ENCODE measurements at places on chromosomes 1 and 21.

DNA sequence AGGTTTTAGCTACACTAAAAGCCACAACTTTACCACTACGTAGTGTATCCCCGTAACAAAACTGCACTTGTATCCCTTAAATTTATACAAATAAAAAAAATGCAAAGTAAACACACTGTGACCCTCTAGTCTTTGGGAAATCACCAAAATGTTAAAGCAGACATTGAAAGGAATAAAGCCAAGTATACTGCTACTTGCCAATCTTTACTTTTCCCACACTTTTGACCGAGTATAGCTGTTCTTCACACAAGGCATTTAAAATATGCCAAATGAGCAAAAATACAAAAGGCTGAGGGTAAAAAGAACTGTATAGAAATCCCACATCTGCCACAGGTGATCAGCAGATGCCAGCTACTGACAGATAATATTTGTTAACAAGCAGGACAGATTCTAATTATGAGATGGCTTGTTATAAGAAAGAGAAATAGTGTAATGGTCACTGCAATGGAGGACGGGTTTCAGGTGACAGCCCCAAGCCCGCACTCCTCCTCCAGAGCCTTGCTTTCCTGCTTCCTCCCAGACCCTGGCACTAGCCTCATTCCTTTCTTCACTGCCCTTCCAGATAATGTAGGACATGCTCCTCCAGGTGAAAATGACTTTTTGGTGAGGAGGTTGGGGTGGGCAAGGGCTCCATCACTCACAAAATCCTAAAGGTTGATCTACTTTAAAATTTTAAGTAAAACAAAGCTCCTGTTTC lies 18.1 kb downstream of the KCNT2 start:
- no peak for DNase-seq

DNA sequence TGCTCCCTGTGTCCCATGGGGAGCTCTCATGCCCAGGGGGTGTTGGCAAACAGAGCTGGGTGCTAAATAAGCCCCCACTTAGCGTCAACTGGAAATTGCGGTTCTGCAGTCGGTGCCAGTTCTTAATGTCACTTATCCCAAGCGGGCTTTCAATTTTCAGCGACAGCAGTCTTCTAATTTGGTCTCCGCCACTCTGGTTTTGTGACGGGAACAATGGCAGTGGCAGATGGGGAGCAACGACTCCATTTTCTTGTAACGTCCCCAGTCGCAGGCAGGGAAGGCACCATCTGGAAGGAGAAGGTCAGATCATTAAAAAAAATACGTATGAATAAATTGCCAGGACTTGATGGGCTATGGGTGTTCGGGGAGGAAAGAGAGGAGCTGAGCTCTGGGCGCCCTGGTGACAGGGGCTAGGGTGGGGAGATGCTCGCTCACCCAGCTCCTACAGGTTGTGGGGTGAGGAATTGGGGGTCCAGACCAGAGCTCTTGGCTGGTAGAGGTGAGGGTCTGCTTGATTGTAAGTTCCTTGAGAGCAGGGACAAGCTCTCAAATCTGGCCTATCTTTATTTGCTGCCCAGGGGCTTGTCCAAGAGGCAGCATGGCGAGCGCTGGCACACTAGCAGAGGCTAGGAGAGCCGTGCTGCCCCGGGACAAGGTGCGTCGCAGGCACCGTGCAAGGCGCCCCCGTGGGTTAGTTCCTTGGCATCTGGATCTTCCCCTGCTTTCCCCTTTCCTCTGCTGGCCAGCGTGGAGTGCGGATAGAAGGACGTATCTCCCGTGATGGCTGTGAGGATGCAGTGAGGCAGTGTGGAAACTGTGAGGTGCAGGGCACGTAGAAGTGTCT lies 105.8 kb downstream of the ARHGEF10L start:
- DNase-seq: no peak

DNA sequence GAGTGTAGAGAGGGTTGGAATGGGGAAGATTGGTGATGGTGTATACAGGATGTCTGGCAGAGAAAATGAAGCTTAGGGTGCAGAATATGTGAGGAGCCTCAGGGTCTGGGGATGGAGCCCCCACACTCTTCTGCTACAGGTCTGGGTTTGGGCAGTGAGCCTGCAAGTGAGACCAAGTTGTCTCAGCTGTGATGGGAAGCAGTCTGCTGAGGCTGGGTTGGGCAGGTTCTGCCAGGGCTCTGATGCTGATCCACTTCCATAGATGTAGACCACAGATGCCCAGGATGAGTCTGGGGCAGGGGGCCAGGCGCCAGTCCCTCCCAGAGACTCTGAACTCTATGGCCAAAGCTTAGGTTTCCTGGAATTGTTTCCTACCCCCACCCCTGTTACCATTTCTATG lies 516.9 kb downstream of the PTPRU start:
- DNase-seq: peak; percentile 4

GRCh38 chr1:206011057-206011456 lies 7.9 kb upstream of the RAB7B start:
- no peak for DNase-seq

DNA sequence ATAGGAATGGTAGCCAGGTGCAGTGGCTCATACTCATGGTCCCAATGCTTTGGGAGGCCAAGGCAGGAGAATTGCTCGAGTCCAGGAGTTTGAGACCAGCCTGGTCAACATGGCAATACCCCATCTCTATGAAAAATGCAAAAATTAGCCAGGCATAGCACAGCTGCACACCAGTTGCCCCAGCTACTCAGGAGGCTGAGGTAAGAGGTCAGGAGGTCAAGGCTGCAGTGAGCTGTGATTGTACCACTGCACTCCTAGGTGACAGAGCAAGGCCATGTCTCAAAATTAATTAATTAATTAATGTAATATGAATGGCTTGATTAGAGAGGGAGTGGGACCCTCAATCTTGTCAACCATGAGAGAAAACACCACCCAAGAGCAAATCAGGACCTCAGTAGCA lies 198.7 kb upstream of the DUSP10 start:
- no peak for DNase-seq

GRCh38 chr1:177164380-177165068 lies at the start of gene ASTN1:
ASTN1 (minus strand) TSS chr1:177164712; CDS start chr1:177164676, 36 bp downstream.
- DNase-seq: peak; percentile 61

DNA sequence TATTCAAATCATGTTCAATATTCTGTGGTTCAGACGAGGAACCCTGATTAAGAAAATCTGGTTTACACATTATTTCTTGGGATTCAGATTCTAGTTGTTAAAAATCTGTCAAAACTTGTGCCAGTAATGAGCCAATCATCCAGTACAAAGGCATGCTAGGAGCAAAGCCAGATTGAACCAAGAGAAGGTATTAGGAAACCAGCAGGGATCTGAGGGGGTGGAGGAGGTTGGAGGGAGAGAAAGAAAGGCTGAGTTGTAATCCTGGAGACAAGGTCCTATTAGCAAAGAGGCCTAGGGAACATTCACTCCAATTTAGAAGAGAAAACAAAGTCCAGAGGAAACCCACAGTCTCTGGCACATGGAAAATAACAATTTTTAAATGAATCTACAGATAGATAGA lies 352.9 kb downstream of the LTN1 start:
- DNase-seq: no peak

DNA sequence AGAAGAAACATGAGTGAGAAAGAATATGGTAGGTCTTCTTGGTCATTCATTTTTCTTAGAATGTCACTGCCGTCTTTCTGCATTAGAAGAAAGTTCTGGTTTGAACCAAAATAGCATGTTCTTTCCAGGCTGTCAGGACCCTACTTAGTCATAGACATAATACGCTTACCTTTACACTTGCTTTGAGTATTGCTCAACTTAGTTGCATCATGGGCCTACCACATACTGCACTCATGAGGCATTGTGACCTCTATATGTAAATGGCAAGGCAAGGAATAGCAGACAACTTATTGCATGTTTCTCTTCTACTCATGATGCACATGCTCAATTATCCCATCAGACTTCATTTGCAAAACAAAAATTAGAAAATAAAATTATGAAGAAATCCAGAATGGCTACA lies 415.0 kb downstream of the HLX start:
- no peak for DNase-seq

DNA sequence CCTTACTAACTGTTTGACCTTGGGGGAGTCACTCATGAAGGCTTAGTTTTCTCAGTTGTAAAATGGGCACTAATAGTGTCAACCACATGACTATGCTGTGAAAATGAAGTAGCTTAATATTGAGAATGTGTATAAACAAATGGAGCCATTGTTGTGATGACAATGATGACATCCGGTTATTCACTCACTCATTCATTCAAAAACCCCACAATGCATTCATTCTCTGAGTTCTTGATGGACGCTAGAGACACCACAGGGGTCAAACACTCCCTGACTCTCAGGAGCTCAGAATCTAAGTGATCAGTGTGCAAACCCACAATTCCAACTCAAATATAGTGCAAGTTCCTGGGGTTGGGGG lies 138.9 kb downstream of the FOXD2 start:
- no peak for DNase-seq

DNA sequence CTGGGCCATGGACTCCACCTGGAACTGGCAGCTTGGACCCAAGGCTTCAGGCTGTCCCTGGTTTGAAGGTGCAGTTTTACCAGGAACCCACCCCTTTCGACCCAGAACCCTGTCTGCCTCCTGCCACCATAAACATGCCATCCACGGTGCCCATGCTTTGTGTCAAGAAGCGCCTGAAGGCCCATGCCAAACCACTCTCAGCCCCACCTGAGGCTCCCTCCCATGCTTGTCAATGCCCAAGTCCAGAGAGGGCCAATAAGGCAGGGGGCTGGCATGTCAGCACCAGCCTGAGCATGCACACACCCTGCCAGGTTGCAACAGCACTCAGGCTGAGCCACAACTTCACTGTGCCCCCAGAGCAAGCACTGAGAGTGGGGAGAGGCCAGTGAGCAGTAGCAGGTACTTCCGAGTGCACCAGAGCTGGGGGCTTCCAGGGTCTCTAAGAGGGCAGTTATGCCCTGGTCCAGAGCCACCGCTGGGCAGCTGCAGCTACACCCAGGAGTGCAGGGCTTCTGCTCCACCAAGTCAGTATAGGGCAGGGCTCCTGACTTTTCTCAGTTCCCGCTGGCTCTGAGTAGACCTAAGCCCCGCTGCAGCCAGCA lies 1256.0 kb downstream of the AMY1C start:
- no peak for DNase-seq

DNA sequence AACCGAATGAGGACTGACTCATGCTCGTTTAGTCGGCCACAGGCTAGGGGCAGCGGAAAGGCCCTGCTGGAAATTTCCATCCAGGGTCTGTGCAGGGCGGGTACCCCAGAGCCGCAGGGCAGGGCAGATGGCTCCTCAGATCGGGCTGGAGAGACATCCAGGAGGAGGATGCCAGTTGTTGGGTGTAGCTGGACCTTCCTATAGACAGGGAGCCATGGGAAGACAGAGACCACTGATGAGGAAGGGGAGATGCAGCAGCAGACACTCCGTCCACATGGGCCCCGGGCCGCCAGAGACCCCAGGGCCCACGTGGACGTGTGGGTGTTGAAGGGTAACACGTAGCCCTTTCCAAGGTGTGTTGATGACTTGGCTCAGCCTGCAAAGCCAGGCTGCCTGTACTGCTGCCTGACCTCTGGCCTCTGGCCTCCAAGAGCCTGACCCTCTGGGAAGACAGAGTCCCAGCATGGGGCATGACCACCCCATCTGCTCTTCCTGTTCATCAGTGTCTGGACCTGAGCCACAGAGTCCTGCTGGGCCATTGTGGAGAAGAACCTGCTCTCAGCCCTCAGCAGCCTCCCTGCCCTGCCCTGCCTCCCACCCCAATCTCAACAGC lies 4.8 kb downstream of the GNG4 start:
- no peak for DNase-seq

GRCh38 chr1:65538664-65539063 lies 118.2 kb downstream of the LEPR start:
- DNase-seq: no peak

DNA sequence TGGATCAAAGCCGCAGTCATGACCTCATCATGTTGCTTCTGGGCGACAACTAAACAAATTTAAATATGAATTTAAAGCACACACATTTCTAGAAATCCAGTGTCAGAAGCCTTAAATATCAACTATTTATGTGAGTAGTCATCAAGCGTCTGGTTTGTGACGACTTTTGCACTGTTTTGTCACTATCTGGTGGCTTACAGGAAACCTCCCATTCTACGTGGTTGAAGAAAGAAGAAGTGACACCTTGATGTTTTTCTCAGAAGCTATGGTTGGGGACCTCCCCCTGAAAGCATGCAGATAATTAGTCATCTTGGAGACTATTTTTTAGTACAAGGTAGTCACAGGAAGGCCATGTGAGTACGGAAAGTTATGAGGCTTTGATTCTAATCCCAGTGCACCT lies 58.5 kb downstream of the TENT5C start:
- DNase-seq: no peak

- no peak for DNase-seq
Observed at GRCh38 chr1:31771891-31772668, 7.9 kb upstream of the ADGRB2 start.

- DNase-seq: no peak
Observed at GRCh38 chr1:39690794-39691382, 345 bp downstream of the HPCAL4 start.

GRCh38 chr21:27589781-27590180 lies 622.9 kb upstream of the ADAMTS5 start:
- no peak for DNase-seq

- no peak for DNase-seq
Observed at GRCh38 chr1:89672489-89673183, 39.7 kb downstream of the LRRC8C start.

GRCh38 chr1:208184966-208185654 lies 59.1 kb downstream of the PLXNA2 start:
- DNase-seq: no peak

- no peak for DNase-seq
Observed at GRCh38 chr1:160436966-160437365, 36.6 kb downstream of the VANGL2 start.

DNA sequence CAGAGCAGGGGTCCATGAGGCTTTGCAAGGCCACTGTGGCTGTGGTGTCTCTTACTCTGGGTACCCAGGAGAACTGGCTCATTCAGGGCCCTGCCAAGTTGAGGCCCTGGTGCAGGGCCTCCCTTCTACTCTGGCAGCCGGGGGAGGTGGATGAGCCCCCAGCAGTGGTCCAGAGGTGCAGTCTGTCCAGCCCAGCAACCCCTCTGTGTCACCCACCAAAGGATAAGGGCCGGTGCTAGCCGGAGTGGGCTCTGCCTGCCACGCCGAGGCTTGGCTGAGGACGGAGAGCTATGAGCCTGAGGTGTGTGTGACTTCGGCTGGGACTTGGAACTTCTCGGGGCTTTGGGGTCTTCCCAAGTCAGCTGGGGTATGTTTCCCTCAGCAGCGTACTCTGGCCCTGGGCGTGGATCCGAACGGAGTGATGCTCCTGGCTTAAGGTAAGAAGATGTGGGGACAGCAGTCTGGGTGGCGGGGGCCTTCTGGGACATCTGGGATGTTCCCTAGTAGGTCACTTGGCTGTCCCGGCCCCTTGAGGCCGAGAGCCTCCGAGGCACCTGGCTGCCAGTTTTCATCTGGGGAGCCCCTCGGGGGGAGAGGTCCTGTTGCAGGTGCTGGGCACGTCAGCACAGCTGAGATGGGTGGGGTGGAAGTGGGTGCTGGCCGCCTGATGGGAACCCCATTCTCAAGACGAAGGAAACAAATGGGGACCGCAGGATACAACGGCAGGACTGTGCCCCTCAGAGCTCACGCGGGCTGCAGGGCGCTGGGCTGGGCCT lies 25.9 kb downstream of the RUNX3 start:
- peak; percentile 25 for DNase-seq

DNA sequence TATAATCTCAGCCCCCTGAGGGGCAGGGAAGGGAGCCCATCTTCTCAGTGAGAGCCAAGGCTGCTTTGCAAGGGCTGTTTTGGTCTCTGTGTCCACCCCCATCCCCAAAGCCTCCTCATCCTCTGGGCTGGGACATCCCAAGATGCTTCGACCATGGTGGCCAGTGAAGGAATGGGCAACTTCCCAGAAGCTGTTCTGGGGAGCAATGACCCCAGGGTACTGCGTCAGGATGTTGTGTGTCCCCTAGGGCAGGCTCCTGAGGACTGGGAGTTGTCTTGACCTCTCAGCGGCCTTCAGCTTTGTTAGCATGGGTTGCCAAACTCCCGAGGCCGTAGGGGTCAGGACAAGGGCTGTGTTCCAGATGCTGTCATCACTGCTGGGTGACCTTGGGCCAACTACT lies 238.4 kb upstream of the POU3F1 start:
- DNase-seq: no peak

Data from H9 (cell line).